Stimulated activated CD8-positive, alpha-beta memory T cell treated with anti-CD3 and anti-CD28 coated beads, Interleukin-2, amount 100 ng/mL, for 1 hour (primary cell): ENCODE measurements at places on chromosomes 1 and 21.
A peak's percentile ranks its signal among the peaks of the same experiment; 100 is the strongest.

DNA sequence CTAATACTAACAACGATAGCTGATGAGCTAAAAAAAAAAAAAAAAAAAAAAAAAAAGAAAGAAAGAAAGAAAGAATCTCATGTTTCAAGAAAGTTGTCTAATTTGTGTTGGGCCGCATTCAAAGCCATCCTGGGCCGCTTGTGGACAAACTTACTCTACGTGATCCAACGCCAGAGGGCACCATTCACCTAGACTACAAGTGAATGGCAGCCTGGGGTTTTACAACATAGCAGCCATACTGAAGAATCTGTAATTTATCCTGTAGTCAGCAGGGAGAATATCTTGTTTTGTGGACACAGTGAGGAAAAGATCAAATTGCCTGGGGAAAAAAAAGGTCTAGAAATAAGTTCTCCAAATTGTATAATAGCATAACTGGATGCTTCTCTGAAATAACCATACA, 47.0 kb downstream of the CYP2J2 start:
- peak; percentile 1 for DNase-seq

GRCh38 chr1:85830837-85831236, 122.6 kb upstream of the ZNHIT6 start:
- DNase-seq, result no peak

- DNase-seq, result no peak
Measured at GRCh38 chr1:102466487-102466886, 469.8 kb upstream of the OLFM3 start.

- DNase-seq, result no peak
Measured at GRCh38 chr1:207831517-207832327, 79.2 kb downstream of the CD34 start.
